ENCODE measurements at places on chromosomes 3 and 15.

- DNase-seq = no peak
Measured at GRCh38 chr3:108441071-108441507, 69.3 kb downstream of the MYH15 start.

GRCh38 chr3:99846477-99847160, 29.0 kb downstream of the CMSS1 start:
- DNase-seq = no peak

- no peak for DNase-seq
Measured at GRCh38 chr3:10515396-10515795, 10.0 kb upstream of the ATP2B2 start.

GRCh38 chr3:38835939-38836338, 19.9 kb upstream of the SCN10A start:
- no peak for DNase-seq
